ENCODE measurements at places on chromosomes 3 and 15. TPM values are rescaled to one million over a fixed set of nuclear protein-coding genes. Genes with fewer than 3 reads are reported as not detected.

CTXND1 gene
- 1.4 TPM for polyA plus RNA-seq

SERPINI2 gene
- polyA plus RNA-seq, result 0.36 TPM

CACNA2D2 gene
- polyA plus RNA-seq, result 8.2 TPM

SLC6A1 gene
- 2.1 TPM for polyA plus RNA-seq

CYP1A2 gene
- polyA plus RNA-seq, result not detected
